Activated T-helper 17 cell treated with anti-CD3 and anti-CD28 coated beads, Interleukin-2, amount 50 U/mL, for 72 hours (primary cell): ENCODE measurements at places on chromosomes 2 and 18. TPM values are rescaled to one million over a fixed set of nuclear protein-coding genes. Genes with fewer than 3 reads are reported as not detected.
A peak's percentile ranks its signal among the peaks of the same experiment; 100 is the strongest.

RESP18 gene
- not detected for total RNA-seq

HOXD1 gene
- not detected for total RNA-seq

DNA sequence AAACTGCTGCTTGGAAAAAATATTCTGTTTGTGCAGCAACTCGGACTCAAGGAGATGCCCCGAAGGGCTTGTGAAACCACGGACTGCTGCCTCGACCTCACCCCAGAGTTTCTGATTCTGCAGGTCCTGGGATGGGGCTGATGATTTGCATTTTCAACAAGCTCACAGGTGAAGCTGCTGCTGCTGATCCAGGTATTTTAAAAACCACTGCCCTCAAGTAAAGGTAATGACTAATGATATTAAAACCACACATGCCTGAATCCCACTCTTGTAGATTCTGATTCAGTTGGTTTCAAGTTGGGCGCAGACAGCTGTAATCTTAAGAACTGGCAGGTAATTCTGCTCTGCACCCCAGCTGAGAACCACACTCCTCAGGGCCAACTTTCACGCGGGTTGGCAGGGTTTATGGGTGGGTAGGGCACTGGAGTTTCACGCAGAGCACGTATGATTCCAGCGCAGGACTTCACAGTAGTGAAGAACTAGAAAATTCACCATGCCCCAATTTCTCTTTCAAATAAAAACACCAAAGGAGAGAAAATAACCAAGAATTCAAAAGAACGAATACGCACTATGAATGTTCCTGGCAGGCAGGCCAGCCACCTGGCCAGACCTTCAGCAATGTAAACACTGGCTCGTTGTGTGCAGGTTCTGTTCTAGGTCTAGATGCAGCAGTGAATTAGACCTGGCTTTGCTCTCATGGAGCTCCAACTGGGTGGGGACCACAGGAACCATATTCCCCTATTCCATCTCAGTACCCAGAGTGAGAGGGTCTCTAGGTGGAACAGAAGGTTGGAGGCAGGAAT lies 74.6 kb upstream of the ZFP36L2 start:
- ATAC-seq = peak; percentile 29

BMP10 gene
- total RNA-seq = not detected

ASPRV1 gene
- 0.73 TPM for total RNA-seq
